BJ (cell line): ENCODE measurements at places on chromosomes 3 and 15. TPM values are rescaled to one million over a fixed set of nuclear protein-coding genes. Genes with fewer than 3 reads are reported as not detected.

The CNTN3 gene
- polyA plus RNA-seq, result 2.6 and 6.1 TPM in 2 replicates

The CELF6 gene
- 0.12 and 0.16 TPM in 2 replicates for polyA plus RNA-seq

DNA sequence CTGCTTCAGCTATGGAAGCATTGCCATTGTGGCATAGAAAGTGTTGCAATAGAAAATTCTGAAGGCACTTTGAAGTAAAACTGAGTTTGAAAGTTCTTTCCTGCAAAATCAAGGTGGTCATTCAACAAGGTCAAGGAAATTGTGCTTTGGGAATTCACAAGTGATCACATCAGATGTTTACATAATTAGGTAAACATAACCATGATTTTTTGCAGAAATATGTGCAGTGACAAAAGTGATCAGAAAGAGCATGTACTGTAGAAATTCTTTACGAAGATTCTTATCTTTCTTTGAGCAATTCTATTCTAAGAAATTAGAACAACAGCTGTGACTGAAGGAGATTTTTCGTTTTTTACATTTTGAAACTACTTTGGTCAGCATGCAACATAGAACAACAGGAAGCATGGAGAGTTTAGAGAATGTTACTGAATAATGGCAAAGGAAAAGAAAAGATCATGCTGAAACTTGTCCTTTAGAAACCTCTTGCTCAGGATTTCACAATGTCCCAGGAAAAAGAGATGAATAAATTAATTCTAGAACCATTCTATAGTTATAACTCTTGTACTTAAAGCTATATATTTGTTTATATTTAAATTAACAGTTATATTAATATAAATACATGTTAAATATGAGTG is 643.4 kb upstream of the ARPP21 start:
- no peak for DNase-seq

DNA sequence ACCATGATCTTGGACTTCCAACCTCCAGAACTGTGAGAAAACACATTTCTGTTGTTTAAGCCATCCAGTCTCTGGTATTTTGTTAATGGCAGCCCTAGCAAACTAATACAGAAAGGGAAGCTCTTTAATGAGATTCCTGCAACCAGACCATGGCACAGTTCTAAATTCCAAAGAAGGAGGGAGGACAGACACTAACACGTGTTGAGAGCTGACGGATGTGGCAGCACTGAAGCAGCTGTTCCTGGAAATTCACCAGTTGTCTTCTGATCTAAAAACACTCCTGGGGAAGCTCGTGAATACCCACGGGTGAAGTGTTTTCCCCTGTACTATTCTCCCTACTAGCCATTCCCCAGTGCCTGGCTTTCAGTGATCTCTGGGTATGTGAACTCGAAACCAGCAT is 56.7 kb downstream of the RPL22L1 start:
- no peak for DNase-seq

- DNase-seq, result no peak
These were observed 1.0 kb upstream of the CD200R1L start for GRCh38 chr3:112847692-112848091.

- DNase-seq, result no peak
These were observed 10.0 kb upstream of the SCN10A start for GRCh38 chr3:38826001-38826400.

DNA sequence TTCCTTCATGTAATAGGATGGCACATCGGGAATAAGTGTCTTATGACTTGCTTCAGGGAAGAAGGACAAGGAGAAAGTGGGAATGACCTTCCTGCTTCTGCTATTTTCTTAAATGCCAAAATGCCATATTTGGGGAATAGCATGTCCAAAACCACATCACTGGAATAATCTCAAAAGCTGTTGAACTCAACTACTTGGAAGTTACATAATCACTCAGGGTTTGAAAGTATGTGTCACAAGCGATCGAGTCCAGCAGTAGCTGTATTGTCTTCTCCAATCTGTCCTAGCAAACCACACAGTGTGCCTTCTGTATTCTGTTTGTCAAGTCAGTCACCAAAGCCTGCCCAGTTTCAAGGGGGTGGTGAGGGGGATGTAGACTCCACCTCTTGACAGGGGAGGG is 58.3 kb upstream of the GADL1 start:
- no peak for DNase-seq

DNA sequence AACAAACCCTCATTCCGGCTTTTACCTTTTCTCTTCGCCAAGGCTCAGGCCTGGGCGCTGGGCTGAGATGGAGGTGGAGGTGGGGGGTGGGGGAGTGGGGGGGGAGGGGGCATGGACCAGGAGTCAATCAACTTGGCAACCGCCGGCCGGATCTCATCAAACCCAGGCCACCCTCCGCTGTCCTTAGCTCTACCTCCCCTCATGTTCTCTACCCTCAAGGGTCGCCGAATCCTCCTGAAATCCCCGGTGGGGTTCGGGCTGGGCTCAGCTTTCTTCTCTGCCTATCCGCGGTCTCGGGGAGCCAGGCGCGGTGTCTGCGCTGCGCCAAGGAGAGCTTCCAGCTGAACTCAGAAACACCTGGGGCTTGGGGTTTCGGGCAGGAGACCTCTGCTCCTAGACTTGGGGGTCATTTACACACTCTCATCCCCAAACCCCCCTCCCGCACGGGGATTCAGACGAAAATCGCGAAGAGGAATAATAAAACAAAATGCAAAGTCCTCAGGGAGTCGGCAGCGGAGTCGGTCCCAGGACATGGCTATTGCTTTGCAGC is 2.5 kb downstream of the ONECUT1 start:
- DNase-seq, result no peak

GRCh38 chr3:141151439-141151838 is 80.2 kb upstream of the PXYLP1 start:
- no peak for DNase-seq

DNA sequence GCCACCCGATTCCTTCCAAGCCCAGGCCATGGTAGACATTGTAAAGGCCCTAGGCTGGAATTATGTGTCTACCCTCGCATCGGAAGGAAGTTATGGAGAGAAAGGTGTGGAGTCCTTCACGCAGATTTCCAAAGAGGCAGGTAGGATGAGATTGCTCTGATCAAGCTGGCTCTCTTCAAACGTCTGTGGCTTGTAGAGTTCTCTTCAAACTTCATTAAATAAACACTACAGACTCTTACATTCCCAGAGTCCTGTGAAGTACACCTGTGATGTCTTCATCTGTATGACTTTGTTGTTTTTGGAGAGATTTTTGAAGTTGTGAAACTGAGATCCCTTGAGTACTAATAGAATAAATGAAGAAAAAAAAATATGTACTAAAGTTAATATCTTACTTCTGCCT is 285.6 kb downstream of the GRM7 start:
- DNase-seq, result no peak

- peak; percentile 89 for DNase-seq
These were observed 80.9 kb downstream of the DUT start for GRCh38 chr15:48411971-48412591.

DNA sequence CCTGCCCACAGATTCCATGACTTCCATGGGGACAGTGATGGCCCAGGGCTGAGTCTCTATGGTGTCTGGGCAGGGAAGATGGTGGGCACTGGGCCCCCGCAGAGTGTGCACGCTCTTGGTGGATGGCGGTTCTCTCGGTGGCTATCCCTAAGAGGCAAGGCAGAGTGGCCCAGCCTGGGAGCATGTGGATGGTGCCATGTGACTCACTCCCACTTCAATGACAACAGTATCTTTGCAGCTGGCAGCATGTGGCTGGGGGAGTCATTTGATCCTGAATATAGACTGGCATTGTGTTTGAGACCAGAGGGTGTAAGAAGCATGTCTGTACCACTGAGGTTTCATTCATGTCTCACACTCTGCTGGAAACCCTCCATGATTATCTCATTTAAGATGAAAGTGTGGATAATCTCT is 101.2 kb downstream of the CORO2B start:
- DNase-seq, result no peak

DNA sequence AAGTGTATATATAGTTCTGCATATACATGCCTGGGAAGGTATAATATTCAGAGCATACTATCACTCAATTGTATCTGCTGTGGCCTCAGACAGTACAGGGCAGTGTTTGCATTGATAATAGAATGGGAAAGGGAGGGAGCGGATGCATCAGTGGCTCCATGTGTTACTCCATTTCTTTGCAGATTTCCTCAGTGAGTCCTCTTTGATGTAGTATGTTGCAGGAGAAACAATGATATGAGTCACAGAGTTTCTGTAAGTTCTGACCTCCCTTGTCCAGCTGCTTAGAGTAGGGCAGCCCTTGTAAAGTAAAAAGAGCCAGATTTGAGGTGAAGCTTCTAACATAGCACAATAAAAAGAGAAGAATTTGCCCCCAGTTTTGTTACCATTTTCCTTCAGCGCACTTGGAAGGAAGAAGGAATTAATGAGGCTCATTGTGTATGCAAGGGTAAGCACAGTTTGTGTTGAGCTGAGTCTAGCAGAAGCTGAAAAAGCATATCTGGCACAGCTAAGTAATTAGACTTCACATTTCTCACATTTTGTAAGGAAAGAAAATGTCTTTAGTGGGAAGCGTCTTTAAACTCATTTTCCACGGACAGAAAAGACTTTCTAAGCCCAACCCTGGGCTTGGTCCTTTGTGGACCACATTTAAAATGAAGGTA is 555.8 kb upstream of the IL12A start:
- DNase-seq, result no peak

DNA sequence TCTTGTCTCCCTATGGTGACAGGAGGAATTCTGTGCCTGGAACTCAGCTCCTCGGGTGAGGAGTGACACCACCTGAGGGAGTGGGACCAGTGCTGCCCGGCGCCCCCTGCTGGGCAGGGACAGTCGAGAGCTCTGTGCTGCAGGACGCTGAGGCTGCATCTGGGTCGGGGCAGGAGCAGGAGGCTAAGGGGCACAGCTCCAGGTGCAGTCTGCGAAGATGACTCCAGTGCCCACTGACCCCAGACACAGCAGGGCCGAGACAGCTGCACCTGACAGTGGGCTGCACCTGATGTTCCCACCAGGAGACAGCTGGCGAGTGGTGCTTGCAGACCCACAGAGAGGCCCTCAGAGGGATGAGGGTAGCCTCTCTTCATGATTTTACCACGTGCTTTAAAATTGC is 152.9 kb downstream of the ATP10A start:
- no peak for DNase-seq
